Hair follicular keratinocyte (primary cell): ENCODE measurements at places on chromosomes 2 and 18. TPM values are rescaled to one million over a fixed set of nuclear protein-coding genes. Genes with fewer than 3 reads are reported as not detected.

The GAD1 gene
- 2.1 TPM in 2 replicates for total RNA-seq

The GPATCH11 gene
- total RNA-seq, result 5.3 and 6.2 TPM in 2 replicates

The CFAP221 gene
- not detected in 2 replicates for total RNA-seq

The COL5A2 gene
- 43.5 and 52.9 TPM in 2 replicates for total RNA-seq

The ALPP gene
- total RNA-seq, result not detected in 2 replicates

The ALPI gene
- not detected in 2 replicates for total RNA-seq

The COX7A2L gene
- total RNA-seq, result 174 and 250 TPM in 2 replicates

The SKA1 gene
- total RNA-seq, result 11.4 and 20.0 TPM in 2 replicates

The CARF gene
- 1.1 and 8.1 TPM in 2 replicates for total RNA-seq

The ADRA2B gene
- 0.08 TPM in 1 of 2 replicates, not detected in the other for total RNA-seq

The ONECUT2 gene
- under 0.01 TPM in 1 of 2 replicates, not detected in the other for total RNA-seq

The GALNT5 gene
- 3.1 and 5.1 TPM in 2 replicates for total RNA-seq

The CDH2 gene
- 0.08 TPM in 1 of 2 replicates, not detected in the other for total RNA-seq

The CAVIN2 gene
- total RNA-seq, result 0.16 and 2.9 TPM in 2 replicates

The CLEC4F gene
- not detected in 2 replicates for total RNA-seq

The HOXD4 gene
- not detected in 2 replicates for total RNA-seq

The CYS1 gene
- total RNA-seq, result 1.3 and 4.1 TPM in 2 replicates

The TWIST2 gene
- 13.0 and 23.1 TPM in 2 replicates for total RNA-seq

The ST6GAL2 gene
- total RNA-seq, result 0.08 TPM in 1 of 2 replicates, not detected in the other

The FAM237A gene
- total RNA-seq, result not detected in 2 replicates

The NXPH2 gene
- total RNA-seq, result 0.27 TPM in 1 of 2 replicates, not detected in the other

The CNRIP1 gene
- 0.61 TPM in 1 of 2 replicates, not detected in the other for total RNA-seq

The G6PC2 gene
- not detected in 2 replicates for total RNA-seq

The TUBB6 gene
- total RNA-seq, result 783 and 1,032 TPM in 2 replicates

The GCG gene
- total RNA-seq, result not detected in 2 replicates
